ENCODE measurements at places on chromosomes 2 and 18.

DNA sequence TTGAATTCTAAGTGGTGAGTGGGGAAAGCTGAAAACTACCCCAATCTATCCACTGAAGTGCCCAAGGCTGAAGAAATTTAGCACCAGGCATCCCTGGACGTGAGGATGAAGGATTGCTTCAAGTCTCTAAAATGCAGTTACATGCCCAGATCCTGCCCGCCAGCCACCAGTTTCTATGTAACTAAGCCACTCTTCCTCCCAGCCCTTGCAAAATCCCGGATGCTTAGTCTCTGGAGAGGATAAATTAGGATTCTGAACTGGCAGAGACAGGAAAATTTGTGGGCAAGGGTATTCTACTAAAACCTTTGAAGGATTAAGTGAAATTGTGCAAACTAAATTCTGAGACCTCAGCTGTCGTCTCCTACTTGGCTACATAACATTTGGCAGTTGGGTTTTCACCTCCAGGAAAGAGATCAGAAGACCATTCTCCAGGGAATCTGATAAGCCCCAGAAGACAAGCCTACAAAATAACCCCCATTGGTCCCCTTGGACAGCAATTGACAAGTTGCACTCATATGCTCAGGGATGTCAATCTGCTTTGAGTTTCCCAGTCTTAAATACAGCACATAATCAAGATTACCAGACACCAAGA is 93.9 kb upstream of the CD226 start:
- no peak for DNase-seq

- no peak for DNase-seq
These were observed 60.8 kb downstream of the LIMS1 start for GRCh38 chr2:108594982-108595464.

GRCh38 chr2:162458240-162458639 is 114.3 kb downstream of the GCA start:
- no peak for DNase-seq

DNA sequence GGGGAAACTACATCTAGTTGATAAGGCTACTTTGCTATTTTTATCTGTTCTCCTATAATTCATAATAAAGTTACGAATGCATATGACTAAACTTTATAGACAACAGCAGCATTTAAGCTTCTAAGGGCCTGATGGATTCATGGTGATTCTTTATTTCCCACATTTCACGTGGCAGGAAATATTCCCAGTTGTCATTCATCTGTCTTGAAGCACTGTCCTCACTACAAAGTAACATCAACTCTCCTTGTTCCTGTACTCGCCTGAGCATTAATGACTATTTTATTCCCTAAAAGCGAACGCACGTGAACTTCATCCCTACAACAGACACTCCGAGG is 2.6 kb downstream of the SATB2 start:
- no peak for DNase-seq

GRCh38 chr2:232435375-232435648 is 20.6 kb upstream of the ALPI start:
- DNase-seq = no peak

- no peak for DNase-seq
These were observed 141.4 kb downstream of the ZEB2 start for GRCh38 chr2:144378551-144378950.

DNA sequence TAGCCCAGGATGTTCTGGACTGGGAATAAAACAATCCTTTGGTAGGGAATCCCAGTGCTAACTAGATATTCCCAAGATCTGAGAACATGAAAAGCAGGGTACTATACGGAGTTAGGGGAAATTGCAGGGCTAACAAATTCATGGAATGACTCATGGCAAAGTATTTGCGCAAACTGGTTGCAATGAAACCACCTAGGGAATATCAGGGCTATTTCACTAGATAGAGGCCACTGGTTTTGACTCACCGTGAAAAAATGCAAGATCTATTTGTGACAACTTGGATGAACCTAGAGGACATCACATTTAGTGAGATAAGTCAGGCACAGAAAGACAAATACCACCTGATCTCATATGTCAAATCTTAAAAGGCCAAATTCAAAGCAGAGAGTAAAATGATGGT is 233.3 kb downstream of the MBD2 start:
- DNase-seq = no peak

GRCh38 chr2:33001823-33002222 is 55.1 kb downstream of the LTBP1 start:
- DNase-seq = no peak

- no peak for DNase-seq
These were observed 90.6 kb upstream of the PELI1 start for GRCh38 chr2:64234785-64235184.

DNA sequence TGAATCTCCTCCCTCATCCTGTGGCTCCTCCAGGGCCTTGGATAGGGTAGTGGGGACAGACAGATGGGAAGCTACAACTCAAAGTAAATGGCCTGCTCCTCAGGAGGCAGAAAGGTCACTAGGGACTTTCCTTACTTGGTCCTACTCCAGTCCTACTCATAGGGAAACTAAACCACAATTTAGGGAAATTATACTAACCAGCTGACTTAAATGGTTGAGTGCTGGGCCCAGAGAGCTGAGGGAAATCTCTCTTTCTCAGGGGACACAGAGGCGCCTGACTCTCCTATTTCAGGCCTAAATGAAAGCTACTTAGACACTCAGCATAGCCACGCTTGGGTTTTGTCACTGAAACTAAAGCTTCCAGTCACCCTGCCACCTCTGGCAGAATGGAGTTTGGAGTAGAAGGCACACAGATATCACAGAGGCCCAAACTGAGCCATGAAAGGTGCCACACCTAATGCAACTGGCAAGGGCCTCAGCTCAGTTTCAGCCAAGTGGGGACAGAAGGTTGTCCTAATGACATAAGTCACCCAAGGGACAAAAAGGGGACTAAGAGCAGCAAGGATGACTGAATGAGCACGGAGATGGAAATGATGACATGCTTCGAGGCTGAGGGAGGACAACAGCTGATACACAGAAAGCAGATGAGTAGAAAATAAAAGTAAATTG is 24.0 kb downstream of the CERKL start:
- no peak for DNase-seq

GRCh38 chr2:209771474-209772289 is at the start of gene UNC80:
Gene UNC80 (plus strand): TSS chr2:209771832. CDS start chr2:209772073, 241 bp downstream.
- DNase-seq = peak; percentile 5

- no peak for DNase-seq
These were observed 98.0 kb downstream of the CCDC138 start for GRCh38 chr2:108884619-108885018.

- no peak for DNase-seq
These were observed 216.3 kb downstream of the ANAPC1 start for GRCh38 chr2:111667542-111668273.

GRCh38 chr2:172978063-172978383 is 97.6 kb upstream of the MAP3K20 start:
- no peak for DNase-seq

DNA sequence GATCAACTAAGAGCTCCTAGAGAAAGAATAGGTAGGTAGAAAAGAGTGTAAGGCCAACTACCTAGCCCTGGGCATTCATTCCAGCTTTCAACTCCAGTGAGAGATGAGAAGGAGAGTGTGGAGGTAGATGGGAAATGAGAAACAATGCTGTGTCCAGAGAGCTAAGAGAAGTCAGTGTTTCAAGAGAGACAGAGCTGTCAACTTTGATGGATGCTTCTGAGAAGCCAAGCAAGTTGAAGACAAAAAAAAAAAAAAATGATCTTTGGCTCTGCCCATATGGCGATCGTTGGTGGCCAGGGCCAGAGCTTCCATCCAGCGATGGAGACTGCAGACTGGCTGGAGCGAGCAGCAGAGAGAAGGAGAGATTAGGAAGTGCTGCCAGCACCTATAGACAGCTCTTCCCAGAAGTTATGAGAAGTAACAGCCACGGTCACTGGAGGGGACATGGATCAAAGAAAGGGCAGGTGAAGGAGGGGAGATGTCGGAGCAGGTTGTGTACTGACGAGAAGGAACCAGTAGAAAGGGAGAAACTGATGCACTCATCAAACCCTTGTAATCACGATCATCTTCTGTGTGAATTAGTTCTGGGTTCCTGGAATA is 112.4 kb upstream of the PPP1CB start:
- DNase-seq = no peak
